Mesothelial cell of epicardium (in vitro differentiated cells): ENCODE measurements at places on chromosomes 4 and X. TPM values are rescaled to one million over a fixed set of nuclear protein-coding genes. Genes with fewer than 3 reads are reported as not detected.

DNA sequence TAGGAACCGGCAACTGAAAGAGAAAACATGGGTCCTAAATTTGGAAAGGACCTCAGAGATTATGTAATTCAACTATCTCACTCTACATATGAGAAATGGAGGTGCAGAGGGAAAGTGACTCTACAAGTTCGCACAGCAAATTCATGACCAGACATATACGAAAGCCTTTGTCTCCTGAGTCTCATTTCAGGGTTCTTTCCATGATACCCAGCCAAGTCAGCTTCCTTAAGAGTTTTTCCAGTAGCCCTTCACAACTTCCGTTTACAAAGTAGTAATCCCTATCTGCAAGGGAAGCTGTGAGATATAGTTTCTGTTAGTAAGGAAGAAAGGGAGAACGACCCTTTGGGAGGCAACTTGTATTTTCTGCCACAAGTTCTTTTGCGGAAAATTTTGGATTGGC is 110.6 kb downstream of the TEX13A start:
- DNase-seq = no peak

DNA sequence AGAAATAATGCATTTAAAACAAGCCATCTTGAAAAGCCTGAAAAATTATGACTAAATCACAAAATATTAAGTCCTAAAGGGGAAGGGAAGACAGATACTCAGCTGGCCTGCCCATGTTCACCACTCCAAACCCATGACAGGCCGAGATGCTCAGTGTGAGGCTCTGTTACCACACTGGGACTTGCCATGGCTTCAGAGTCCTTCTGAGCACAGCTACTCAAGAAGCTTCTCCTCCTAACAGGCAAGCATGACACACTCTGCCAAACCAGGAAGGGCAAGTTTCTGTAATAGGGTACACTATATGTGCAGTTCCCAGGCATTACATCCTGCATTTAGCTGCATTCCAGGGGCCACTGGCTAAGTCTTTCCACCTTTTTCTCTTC is 34.0 kb upstream of the CYBB start:
- DNase-seq = no peak

DNA sequence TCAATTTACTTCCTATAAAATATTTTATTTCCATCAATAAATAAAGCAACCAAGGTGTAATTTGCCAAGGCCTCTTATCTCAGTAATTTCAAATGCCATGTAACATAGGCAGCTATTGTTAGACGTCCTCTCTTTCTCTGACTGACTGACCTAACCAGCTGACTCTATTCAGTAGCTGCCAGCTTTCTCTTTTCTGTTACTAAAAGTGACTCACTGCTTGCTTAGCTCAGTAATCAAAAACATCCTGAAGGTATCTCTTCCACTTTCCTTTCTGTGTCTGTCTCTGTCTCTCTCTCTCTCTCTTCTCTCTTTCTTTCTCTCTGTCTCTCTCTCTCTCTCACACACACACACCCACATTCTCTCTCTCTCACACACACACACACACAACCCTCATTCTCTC is 134.2 kb downstream of the SPOCK3 start:
- no peak for DNase-seq

DNA sequence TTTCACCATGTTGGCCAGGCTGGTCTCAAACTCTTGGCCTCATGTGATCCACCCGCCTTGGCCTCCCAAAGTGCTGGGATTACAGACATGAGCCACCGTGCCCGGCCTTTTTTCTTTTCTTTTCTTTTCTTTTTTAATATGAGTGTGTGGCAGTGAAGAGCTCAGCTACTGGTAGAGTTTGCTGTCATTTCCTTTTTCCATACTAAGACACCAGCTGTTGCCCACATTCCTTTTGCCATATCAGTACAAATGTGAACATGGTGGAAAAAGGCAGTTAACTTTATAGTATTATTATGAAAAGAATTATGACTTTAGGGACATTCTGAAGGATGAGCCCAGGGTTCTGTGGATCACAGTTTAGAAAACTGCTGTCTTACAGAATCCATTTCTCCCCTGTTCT is 69.8 kb downstream of the EGF start:
- no peak for DNase-seq

GRCh38 chr4:11869191-11869870 is 440.6 kb upstream of the HS3ST1 start:
- DNase-seq = no peak

ZNF185 gene
- total RNA-seq = 31.8 to 35.3 TPM (median 32.8 TPM) in 3 replicates

AIFM1 gene
- 31.3 to 34.6 TPM (median 32.1 TPM) in 3 replicates for total RNA-seq

GRCh38 chr4:32958586-32958985 is 2238.4 kb downstream of the PCDH7 start:
- no peak for DNase-seq

GRCh38 chr4:8689741-8690140 is 97.2 kb downstream of the CPZ start:
- DNase-seq = peak; percentile 29

DNA sequence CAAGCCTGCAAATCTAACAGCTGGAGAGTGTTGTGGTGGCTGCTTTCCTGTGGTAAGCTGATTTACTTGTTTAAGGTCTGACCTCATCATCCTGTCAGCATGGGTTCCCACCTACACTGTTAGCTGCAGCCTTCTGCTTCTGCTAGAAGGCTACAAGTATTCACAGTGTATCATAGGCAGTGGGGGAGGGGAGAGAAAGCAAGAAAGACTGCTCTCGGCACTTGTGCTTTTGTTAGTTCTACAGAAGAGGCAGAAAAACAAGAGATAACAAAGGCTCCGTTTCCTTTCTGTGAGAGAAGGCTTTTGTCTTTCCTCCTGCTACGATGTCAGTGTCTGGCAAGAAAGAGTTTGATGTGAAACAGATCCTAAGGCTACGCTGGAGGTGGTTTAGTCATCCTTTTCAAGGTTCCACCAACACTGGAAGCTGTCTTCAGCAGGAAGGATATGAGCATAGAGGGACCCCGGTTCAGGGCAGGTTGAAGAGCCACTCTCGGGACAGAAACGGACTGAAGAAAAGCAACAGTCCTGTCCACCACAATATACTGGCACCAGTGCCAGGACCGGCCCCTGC is at the start of gene KLHL4:
TSS of gene KLHL4 (plus strand) at position 232 of the 571 bp plus-strand sequence. CDS start at position 324, 92 bp downstream.
- DNase-seq = peak; percentile 39

DNA sequence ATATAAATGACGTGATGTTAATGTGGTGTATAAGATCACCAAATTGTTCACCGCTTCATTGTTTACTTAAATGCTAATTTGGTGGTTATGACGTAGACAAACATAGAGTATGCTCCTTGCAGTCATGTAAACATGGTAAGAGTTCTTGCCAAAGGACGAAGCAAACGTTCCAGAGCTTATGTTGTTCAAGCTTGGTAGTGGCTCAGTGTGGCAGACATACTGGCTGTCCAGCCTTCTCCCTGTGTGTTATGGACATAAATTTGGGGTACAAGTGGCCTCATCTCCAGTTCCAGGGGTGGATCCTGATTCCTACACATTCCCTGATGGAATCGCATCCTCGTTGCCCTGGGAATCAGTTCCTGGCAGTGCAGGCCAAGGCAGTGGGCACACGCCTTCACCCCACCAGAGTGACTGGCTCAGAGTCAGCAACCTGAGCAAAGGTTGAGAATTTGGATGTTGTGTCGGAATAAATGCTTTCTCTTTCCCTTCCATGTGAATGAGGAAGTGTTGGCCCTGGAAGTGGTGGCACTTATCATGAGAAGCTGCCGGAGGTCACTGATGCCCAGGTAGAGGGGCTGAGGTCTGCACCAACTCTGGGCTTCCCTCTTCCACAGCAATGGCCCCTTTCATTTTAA is 25.4 kb downstream of the F11 start:
- no peak for DNase-seq

GRCh38 chr4:150543042-150543441 is 38.9 kb upstream of the MAB21L2 start:
- no peak for DNase-seq

DNA sequence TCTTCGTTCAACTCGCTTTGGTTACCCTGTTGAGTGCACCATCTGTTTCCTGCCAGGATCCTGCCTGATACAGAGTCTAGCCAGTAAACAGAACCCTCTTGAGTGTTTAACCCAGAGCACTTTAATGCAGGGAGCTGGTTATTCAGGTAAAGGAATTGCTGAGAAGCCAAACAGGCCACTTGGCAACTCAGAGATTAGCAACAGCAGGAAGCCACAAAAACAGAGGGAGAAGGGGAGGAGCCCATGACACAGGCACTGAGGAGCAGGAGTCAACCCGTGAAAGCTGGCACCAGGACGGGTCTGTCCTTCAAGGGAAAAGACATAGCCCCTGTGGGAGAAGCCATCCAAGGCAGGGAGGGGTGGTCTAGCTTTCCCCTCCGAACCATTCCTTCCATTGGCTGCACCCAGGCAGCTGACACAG is 641.4 kb downstream of the ZNF674 start:
- DNase-seq = no peak

GRCh38 chrX:8639949-8640475 is 91.9 kb downstream of the ANOS1 start:
- DNase-seq = no peak

AFP gene
- 0.25 to 4.3 TPM (median 0.31 TPM) in 3 replicates for total RNA-seq

NR0B1 gene
- 1.2 to 1.8 TPM (median 1.3 TPM) in 3 replicates for total RNA-seq

DNA sequence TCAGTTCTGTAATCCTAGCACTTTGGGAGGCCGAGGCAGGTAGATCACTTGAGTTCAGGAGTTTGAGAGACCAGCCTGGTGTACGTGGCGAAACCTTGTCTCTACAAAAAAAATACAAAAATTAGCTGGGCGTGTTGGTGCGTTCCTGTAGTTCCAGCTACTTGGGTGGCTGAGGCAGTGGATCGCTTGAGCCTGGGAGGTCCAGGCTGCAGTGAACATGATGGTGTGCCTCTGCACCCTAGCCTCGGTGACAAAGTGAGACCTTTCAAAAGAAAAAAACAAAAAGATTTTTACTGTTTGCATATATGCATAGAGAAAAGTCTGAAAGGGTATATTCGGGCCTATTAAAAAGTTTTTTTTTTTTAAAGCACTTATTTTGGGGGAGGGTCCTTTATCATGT is 76.1 kb downstream of the KDM6A start:
- no peak for DNase-seq

DNA sequence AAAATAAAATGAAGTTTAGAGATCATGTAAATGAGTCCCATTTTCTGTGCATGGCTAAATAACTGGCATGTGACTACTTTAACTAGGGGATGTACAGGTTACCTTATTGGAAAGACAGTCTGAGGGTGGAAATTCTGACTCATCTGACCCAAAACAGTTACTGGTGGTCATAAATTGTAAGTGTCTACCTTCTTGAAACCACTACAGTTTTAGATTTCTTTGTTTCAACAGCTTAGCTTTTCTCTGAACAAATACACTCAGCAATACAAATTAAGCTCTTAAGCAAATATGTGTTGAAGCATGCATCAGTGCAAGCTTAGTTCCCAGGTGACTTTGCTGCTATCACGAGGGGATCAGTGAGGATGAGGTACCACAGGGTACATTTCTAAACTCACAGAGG is 60.7 kb upstream of the PGM2 start:
- DNase-seq = no peak

DNA sequence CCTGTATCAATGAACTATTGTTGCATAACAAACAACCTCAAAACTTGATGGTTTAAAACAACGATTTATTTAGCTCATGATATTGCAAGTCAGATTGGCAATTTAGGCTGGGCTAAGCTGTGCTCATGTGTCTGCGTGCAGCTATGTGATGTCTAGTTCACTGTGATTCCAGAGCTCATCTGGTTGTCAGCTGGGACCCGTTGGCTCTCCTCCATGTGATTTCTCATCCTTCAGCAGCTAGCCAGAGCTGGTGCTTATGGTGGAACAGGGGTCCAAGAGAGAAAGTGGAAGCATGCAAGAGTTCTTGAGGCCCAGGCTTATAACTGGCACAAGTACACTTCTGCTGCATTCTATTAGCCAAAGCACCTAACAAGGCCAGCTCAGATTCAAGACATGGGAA is 28.8 kb upstream of the TRPC3 start:
- no peak for DNase-seq

DNA sequence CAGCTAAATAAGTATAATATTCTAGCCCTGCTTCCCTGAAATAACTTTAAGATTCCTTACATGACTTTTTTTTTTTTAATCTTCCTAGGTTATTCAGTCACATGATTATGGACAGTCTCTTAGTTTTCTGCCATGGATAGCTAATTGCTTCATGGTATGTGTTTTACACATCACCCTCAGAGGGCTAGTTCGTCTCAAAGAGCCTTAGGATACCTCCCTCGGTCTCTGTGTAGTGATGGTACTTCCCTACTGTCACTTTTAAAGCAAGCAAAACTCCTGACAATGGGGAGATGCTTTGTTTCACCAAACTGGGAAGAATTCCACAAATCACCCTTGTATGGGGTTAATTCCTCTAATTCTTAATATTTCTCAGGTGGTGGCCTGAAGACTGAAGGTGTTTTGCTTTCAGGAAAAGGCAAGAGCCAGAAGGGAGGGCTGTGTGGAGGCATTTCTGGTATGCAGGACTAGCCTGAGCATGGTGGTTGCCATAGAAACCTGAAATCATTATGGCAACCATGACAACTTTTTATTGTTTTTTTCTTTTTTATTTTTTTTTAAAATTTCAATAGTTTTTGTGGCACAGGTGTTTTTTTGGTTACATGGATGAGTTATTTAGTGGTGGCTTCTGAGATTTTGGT is 70.4 kb downstream of the BEX3 start:
- DNase-seq = no peak

DNA sequence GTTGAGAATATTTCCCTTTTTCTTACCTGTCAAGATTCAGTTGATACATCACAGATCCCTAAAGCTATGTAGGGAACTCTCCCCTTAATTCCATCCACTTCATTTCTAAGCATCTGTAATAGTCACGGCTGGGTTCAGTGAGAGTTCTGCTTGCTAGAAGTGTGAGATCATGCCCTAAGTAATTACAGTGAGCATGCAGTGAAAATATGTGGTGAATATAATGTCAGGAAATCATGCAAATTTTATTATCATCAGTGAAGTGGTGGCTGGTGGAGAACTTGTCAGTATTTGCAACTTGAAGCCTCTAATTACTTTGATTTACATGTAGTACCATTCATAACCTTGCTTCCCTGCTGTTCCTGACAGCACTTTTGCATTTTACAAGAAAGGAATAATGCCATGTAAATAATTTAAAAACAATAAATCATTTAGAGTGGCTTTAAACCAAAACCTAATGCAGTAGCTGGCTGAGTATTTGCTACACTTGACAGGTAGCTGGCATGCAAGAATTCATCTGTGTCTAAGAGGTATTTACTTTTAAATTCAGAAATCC is 28.3 kb upstream of the CFAP299 start:
- DNase-seq = no peak

DNA sequence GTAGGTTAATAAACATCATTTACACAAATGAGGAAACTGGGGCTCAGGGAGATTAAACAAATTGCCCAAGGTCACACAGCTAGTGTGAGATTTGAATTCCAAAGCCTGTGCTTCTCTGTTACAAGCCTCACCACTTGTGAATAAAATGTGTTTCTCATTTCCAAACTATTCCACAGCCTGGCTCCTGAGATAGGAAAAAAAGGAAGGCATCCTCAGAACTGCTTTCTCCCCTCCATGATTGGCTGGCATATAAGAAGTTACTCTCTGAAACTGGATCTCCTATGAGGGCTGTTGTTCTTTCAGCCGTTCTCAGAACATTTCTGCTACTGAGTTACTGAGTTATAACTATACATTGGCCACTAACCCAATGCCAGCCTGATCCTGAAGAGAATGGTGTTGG is 237.9 kb downstream of the MAML3 start:
- no peak for DNase-seq

DOCK11 gene
- total RNA-seq = 53.6 to 58.2 TPM (median 56.7 TPM) in 3 replicates

GRCh38 chrX:41596596-41596995 is 92.2 kb upstream of the GPR34 start:
- no peak for DNase-seq

NUDT11 gene
- total RNA-seq = 16.2 to 18.1 TPM (median 17.1 TPM) in 3 replicates

- DNase-seq = no peak
Observed at GRCh38 chr4:66097218-66097617, 426.9 kb upstream of the EPHA5 start.
